ENCODE measurements at places on chromosomes 13 and 19.

DNA sequence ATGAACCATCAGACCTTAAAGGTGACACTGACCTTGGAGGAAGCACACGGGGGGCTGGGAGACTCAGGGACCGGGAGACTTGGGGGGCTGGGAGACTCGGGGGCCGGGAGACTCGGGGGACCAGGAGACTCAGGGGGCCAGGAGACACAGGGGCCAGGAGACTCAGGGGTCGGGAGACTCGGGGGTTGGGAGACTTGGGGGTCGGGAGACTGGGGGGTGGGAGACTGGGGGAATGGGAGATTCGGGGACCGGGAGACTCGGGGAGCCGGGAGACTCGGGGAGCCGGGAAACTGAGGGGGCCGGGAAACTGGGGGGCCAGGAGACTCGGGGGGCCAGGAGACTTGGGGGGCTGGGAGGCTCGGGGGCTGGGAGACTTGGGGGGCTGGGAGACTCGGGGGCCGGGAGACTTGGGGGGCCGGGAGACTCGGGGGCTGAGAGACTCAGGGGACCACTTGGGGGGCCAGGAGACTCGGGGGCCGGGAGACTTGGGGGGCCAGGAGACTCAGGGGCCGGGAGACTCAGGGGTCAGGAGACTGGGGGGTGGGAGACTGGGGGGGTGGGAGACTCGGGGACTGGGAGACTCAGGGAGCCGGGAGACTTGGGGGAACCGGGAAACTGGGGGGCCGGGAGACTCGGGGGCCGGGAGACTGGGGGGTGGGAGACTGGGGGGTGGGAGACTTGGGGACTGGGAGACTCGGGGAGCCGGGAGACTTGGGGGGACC lies 62.9 kb downstream of the RASA3 start:
- DNase-seq = no peak

DNA sequence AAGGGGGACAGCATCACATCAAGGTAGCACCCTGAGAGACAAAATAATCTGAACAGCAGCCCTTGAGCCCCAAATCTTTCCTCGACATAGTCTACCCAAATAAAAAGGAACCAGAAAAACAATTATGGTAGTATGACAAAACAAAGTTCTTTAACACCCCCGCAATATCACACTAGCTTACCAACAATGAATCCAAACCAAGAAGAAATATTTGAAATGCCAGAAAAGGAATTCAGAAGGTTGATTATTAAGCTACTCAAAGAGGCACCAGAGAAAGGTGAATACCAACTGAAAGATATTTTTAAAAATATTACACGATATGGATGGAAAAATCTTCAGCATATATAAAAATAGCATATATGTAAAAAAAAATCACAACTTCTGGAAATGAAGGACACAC lies 252.9 kb upstream of the SLITRK6 start:
- DNase-seq = no peak

DNA sequence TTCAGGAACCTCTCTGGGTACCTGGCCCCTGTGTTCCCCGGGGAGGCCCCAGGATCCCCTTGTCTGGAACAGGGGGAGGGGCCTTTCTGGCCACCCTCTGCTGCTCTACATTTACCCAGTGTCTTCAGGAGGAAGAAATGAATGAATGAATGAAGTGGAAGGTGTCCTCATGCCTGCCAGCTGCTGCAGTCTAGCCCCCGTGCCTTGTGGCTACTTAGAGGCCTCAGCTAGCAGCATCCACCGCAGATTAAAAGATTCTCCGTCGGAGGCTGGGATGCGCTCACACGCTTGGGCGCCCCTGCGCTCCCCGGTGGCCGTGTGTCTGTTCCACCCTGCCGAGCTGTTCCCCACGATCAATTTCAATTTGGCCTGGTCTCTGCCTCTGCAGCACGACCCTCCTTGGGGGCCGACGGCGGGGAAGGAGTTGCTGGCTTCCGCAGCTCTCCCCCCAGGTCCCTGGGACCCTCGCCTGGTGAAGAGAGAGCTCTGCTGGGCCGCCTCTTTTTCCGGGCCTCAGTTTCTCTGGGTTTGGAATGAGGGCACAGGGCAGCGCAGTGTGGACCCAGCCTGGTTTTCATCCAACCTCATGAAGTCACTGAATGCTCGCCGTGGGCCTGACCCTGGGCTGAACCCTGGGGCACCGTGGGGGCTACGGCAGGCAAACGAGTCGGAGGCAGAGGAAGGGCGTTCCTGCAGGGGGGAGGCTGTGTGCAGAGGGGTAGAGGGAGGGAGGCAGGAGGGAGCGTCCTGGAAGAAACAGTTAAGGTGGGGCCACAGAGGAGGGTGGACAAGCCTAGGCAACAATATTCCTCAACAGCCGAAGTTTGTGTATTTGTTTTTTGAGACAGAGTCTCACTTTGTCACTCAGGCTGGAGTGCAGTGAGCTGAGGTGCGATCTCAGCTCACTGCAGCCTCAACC lies 28.3 kb downstream of the EFNA2 start:
- DNase-seq = no peak

DNA sequence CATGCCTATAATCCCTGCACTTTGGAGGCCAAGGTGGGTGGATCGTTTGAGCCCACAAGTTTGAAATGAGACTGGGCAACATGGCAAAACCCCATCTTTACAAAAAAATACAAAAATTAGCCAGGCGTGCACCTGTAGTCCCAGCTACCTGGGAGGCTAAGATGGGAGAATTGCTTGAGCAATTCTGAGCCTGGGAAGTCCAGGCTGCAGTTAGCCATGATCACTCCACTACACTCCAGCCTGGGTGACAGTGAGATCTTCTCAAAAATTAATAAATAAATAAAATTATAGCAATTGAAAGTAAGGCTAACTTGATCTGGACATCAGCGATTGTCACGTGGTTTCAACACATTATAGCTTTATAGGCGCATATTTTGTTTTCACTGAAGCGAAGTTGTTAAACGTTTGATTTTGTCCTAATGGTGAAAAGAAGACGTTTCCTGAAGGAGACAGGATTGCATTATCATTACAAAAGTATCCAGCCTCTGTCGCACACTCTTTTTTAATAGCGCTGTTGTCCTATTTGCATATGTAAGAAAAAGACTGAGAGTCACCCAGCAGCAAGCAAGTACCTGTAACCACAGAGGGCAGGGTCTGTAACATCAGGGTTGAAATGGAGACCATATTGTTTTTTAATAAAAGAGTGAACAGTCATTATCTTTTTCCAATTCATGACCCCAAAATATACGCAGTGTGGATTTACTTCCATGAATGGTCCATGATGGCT lies 335.7 kb downstream of the DCT start:
- peak; percentile 83 for DNase-seq

- peak; percentile 29 for DNase-seq
Measured at GRCh38 chr13:83980331-83980730, 98.1 kb upstream of the SLITRK1 start.

- DNase-seq = peak; percentile 71
Measured at GRCh38 chr19:46489445-46490272, 6.0 kb downstream of the PNMA8B start.

DNA sequence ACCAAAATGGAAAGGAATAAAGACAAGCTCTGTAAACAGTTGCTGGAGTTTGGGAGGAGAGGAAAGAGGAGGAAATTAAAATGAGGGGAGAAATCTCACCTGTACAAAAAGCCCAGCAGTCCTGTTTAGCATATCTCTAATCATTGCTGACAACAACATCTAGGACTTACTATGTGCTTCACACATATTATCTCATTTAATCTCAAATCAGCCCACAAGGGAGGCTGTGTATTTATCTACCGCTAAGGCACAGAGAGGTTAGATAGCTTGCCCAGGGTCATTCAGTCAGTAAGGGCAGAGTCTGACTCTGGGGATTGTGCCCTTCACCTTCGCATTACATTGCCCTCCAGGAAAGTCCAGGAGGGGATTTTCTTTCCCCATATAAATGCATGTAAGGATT lies 233.3 kb downstream of the DLEU7 start:
- no peak for DNase-seq

GRCh38 chr13:32252812-32253438 lies 62.2 kb downstream of the ZAR1L start:
- DNase-seq = no peak

DNA sequence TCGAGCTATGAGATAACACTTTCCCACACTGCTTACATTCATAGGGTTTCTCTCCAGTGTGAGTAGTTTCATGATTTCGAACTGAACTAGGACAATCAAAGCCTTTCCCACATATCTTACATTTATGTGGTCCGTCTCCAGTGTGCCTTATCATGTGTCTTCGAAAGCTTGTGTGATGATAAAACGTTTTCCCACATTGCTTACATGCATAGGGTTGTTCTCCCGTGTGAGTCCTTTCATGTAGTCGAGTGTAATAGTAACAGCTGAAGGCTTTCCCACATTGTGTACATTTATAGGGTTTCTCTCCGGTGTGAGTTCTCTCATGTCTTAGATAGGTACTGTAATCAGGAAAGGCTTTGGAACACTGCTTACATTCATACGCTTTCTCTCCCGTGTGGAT lies 16.3 kb downstream of the ZNF823 start:
- DNase-seq = no peak
